ENCODE measurements at places on chromosomes 5 and 9.

- no peak for DNase-seq
Observed at GRCh38 chr9:127676638-127677037, 30.1 kb upstream of the CFAP157 start.

DNA sequence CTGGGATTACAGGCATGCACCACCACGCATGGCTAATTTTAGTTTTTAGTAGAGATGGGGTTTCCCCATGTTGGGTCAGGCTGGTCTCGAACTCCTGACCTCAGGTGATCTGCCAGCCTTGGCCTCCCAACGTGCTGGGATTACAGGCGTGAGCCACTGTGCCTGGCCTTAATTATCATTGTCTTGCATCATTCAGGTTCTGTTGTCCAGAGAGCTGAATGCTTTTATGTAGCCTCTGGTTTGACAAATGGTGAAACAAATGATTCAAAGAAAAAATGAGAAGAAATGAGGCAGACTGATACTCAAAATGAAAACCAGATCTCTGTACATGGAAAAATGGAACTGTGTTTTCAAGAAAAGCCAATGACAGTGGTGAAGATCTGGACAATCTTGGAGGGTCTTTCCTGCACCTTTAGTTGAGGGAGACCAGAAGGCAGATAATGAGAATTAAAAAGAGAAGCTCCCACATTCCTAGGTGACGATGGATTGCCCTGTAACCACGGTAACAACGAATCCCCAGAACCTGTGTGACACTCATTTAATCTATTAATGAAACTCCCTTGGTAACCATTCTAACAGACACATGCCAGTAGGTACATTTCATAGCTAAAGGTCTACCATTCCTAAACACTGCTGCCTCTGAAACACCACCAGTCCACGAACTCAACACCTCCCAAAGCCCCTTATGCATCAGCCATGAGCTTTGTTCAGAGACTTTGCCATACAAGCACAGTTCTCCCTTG is 1.6 kb downstream of the TEX48 start:
- DNase-seq = no peak

DNA sequence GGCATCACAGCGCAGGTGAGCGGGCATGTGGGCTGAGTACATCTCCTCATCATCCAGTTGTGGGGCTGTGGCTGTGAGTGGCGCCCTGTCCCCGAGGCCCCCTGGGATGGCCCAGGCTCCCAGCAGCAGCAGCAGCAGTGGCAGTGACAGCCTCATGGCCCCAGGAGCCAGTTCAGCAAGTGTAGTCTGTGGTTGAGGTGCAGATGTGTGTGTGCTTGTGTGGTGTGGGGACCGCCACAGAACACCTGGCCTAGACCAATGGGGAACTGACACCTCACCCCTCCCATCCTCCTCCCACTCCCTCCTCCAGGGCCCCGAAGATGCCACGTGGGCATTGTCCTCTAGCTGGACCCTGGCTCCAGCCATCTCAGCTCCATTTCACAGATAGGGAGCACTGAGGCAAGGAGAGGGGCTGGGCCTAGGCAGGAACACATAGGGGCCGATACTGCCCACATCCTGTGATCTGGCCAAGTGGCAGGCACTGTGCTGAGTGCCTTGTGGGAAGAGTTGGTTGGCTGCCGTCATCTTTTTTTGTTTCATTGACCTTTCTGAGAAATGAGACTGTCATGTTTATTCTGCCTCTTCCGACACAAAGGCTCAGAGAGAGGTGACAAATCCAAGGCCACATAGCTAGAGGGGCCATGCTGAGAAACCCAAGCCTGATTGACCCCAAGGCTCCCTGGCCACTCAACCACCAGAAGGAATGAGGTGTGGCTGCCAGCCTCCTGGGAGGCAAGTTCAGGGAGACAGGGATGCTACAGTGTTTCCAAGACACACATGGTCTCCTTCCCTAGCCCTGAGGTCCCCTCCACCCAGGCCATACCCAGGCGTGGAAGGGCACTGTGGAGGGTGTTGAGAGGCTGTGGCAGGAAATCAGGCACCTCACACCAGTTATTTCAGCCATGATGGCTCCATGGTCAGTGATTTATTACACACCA is at the start of gene MZB1:
MZB1 (minus strand) TSS at position 213 of the 938 bp plus-strand sequence; CDS start at position 156, 57 bp downstream.
- DNase-seq = no peak

GRCh38 chr9:35395706-35396101 is 94.2 kb upstream of the RUSC2 start:
- no peak for DNase-seq

- DNase-seq = no peak
Observed at GRCh38 chr5:132405646-132406045, 36.1 kb downstream of the SLC22A5 start.

- no peak for DNase-seq
Observed at GRCh38 chr9:94140418-94140780, 56.1 kb downstream of the PTPDC1 start.

DNA sequence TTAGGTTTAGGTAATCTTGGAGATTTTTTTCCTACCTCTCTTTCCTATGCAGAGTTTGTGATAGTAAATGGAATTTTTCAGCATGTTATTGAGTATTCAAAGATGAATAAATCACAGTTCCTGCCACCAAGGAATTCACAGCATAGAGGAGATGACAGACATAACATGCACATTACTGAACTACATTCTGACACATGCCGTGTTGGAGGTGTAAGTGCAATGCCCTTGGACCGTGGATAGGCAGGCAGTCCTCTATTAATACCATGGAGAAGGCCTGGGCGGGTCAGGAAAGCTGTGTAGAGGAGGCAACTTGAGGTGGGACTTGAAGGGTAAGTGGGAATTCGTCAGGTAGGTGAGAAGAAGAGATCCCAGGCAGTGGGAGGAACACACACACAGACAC is 43.9 kb downstream of the MCCC2 start:
- no peak for DNase-seq

GRCh38 chr9:21607576-21607975 is 125.5 kb upstream of the IFNE start:
- no peak for DNase-seq

- DNase-seq = no peak
Observed at GRCh38 chr9:125536167-125536772, 170.7 kb downstream of the MAPKAP1 start.

GRCh38 chr9:86948074-86948929 is 996 bp upstream of the GAS1 start:
- peak; percentile 44 for DNase-seq

DNA sequence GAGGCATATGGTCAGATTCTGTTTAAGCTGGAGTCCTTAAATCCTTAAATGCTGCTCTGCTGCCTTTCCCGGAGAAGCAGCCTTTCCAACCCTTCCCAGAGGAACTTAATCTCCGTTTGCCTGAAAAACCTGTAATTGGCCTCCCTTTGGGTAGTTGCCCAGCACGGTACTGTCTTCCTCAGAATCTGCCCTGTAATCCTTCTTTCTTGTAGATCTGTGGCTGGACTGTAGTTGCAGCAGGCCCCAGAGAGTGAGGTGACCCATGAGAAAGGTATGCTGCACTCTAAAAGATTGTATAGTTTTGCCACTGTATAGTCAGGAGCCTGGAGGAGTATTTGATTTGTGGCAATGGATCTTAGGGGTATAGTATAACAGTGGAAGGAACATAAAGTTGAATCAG is 11.7 kb downstream of the SPIN1 start:
- DNase-seq = no peak

DNA sequence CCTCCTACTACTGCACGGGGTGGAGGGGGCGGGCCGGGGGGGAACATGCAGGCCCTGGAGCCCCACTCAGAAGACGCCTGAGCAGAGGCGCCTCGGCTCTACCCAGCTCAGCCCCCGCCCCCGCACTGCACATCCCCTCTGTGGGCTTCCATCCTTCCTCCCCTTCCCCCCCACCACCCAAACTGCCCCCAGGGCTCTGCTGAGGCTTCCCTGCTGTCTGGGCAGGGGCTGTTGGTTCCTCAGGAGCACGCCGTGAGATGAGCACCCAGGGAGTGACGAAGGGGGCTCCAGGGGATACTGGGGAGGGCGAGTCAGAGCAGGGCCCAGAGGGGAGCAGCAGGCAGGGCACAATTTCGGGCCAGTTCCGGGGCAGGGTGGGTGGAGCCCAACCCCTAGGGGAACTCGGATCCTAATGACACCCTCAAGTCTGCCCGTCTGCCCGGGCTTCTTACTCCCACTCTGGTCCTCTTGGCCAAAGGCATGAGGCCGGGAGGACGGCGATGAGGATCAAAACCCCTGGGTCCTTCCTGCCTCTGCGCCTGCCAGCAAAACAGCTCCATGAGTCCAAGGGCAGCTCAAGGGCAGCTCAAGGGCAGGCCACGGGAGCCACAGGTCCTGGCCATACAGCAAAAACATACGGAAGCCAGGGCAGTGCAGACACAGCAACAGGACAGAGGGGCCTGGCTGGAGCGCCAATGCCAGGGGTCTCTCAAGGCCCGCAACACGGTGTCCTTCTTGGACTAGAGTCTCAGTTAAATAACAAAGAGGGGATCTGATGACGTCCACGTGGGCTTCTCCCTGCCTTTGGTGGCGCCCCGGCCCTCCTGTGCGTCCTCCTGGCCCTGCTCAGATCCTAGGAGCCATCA is 200.9 kb downstream of the AUH start:
- no peak for DNase-seq

GRCh38 chr5:112762113-112762810 is 24.6 kb downstream of the APC start:
- no peak for DNase-seq

GRCh38 chr5:160929360-160929759 is 77.3 kb upstream of the ATP10B start:
- DNase-seq = peak; percentile 22

DNA sequence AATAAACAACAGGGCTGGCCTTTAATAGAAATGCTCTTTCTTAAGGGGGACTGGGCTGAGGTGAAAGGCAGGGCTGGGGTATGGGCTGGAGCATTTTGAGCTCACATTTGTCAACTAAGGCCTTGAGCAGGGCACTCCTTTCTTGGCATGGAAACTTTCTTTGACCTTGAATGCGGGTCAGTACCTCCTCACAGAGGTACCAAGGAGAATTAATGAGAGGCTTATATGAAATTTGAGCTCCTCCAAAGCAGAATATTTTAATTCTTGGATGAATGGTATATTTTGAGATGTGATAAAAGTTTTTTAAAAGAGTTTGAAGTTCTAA is 3.1 kb downstream of the CYSTM1 start:
- no peak for DNase-seq

- DNase-seq = no peak
Observed at GRCh38 chr9:33241298-33241697, 1.3 kb downstream of the SPINK4 start.

DNA sequence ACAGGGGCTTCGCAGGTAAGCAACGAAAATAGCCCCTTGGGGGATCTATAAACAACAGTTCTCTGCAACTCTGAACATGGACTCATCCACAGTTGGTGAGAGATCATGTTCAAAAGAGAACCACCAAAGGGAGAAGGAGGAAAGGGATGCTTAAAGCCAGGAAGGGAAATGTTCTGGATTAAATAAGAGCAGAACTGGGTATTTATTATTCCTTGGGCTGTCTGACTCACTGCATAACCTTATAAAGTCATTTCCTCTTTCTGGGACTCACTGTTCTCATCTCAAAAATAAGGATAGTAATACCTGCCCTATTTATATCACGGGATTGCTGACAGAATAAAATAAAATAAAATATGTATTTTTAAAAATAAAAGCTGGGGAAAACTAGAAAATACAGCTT is 11.2 kb upstream of the MARCHF3 start:
- DNase-seq = no peak

DNA sequence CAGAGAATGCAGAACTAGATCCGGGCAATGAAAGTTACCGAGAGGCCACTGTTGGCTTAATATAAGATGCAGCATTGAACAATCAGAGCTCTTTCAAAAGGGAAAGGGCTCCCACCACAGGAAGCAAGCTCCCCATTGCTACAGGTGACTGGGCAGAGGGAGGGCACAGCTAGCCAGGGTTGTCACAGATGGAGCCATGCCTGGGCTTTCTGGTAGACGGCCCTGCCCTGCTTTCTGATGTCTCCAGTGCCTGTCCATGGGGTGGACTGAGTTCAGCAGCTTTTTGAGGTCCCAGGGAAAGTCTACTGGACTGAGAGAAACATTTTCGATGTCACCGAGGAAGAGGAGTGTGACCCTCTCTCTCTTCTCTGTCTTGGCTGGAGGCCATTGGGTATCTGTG is 14.1 kb downstream of the RGS3 start:
- no peak for DNase-seq

DNA sequence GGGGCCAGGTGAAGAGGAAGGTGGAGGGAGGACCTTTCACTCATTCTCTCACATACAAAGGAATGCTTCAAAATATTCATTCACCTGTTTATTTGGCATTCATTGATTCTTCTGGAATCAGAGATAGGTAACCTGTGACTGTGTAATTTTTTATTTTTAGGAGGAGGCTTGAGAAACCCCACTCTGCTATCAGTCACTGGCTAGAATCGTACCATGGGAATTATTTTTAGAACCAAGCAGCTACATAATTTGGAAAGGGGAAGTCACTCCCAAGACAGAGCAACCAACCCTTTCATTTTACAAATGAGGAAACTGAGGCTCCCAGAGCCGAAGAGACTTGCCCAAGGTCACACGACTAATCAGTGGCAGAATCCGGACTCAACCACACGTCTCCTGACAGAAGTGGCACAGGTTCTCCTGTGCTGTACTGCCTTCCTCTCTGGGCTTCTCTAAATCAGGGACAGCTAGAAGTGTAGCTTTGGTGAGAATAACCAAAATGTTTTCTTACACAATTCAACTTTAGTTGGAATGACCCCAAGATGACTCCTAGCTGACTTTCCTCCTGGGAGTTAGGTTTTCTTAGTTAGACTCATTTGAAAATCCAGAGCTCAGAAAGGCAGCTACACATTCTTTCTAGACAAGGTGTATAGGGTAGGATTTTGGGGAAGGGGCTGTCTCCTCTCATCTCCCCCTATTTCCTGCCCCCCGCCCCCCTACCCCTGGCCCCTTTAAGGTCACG is 264.3 kb upstream of the PANK3 start:
- DNase-seq = no peak

- no peak for DNase-seq
Observed at GRCh38 chr9:68678430-68678829, 26.6 kb upstream of the PIP5K1B start.

GRCh38 chr9:78438780-78439179 is 141.9 kb downstream of the PSAT1 start:
- DNase-seq = no peak

GRCh38 chr9:137299938-137300337 is 2.1 kb downstream of the NRARP start:
- DNase-seq = peak; percentile 13

- DNase-seq = no peak
Observed at GRCh38 chr9:109411798-109412352, 86.2 kb downstream of the PTPN3 start.

DNA sequence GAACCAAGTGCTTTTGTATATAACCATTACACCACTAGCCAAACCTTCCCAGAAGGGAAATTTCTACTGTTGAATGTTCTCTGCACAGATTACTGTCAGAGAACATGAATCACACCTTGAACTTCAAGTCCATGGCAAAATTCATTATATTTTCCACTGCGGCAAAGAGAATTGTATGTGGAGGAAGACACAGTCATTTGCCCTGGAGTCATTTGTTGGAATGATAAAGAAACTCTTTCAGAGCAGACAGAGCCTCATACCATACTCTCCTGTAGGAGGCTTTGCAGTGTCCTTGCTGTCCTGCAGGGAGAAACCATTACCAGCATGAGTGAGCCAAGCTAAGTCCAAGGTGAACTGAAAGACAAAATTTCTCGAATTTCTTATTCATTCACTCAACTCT is 369.0 kb downstream of the ARHGEF28 start:
- DNase-seq = no peak

GRCh38 chr9:110112792-110113191 is 95.2 kb downstream of the C9orf152 start:
- no peak for DNase-seq

Data from NCI-H510A treated with DMSO at 0.1 percent for 48 hours (cell line).